ENCODE measurements at places on chromosomes 5 and 9.

- no peak for DNase-seq
Measured at GRCh38 chr9:120043448-120043847, 536.5 kb downstream of the CDK5RAP2 start.

GRCh38 chr5:165757791-165758190 is 2252.4 kb downstream of the MAT2B start:
- no peak for DNase-seq

- DNase-seq = no peak
Measured at GRCh38 chr9:98726735-98727134, 18.0 kb upstream of the GABBR2 start.

GRCh38 chr9:102445181-102445747 is 549.9 kb upstream of the CYLC2 start:
- DNase-seq = no peak

GRCh38 chr5:73280821-73281746 is 108.1 kb downstream of the TMEM174 start:
- no peak for DNase-seq

GRCh38 chr9:85702726-85703289 is 38.9 kb downstream of the AGTPBP1 start:
- no peak for DNase-seq

DNA sequence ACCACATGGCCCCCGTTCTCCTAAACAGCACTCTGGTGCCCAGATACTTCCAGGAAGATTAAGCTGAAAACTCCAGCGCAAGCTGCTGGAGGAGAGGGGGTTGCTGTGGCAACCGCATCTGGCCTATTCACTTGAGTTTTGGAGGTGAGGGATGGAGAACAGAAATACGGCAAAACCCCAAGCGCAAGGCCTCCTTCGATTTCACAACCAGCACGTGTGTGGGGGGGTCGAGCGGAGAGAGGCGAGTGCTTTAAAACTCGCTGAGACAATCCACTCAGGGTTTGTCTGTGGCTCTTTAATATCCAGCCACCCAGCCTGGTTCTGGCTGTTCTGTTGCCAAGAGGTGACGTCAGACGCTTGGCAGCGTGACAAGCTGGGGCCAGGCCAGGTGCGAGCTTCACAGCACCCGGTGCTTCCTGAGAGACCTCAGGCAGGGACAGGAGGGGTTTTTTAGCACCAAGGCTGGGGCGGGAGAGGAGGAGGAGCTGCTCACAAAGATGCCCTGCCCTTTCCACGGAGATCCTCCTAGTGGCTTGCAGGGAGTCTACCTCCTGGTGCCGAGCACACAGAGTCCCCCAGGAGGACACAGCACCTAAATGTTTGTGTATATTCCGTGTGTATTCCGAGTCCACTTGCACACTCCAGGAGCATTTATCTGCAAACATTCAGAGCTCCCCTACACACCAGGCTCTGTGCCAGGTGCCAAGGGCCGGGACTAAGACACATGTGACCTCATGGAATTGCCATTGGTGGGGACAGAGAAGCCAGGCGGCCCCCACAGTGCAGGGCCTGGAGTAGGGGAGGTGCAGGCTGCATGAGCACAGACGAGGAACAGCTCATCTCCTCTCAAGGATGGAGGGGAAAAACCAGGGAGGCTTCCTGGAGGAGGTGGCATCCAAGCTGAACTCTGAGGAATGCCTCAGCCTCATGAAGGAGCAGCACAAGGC is 194.6 kb downstream of the OLFM1 start:
- DNase-seq = no peak

- DNase-seq = no peak
Measured at GRCh38 chr9:116504893-116505480, 182.1 kb upstream of the TRIM32 start.

DNA sequence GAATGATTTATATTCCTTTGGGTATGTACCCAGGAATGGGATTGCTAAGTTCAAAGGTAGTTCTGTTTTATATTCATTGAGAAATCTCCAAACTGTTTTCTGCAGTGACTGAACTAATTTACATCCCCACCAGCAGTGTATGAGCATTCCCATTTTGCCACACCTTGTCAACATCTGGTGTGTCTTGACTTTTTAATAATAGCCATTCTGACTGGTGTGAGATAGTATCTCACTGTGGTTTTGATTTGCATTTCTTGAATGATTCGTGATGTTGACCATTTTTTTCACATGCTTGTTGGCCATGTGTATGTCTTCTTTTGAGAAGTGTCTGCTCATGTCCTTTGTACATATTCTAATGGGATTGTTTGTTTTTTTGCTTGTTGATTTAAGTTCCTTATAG is 421.5 kb downstream of the KIAA0825 start:
- no peak for DNase-seq

DNA sequence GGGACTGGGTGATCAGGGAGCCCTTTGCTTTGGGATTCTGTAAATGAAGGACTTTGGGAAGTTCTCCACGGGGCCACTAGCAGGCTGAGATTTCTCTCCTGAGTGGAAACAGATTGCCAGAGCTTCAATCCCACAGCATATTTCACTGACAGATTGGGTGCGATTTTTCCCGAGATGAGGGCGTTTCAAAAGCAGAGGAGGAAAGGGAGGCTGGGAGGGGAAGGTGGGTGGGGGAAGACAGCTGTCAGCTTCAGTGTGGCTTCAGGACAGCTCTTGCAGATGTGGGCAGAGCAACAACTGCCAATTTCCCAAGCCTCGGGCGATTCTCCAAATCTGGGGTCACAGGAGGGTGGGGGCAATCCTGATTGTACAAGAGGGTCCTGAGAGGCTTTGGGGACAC is 258.5 kb upstream of the ADRA1B start:
- no peak for DNase-seq

- DNase-seq = no peak
Measured at GRCh38 chr5:169201597-169201996, 99.3 kb downstream of the SLIT3 start.
